ENCODE measurements at places on chromosomes 1 and 21.

GRCh38 chr1:224168859-224169380 is 14.1 kb upstream of the DEGS1 start:
- DNase-seq = peak; percentile 52

- no peak for DNase-seq
These were observed 21.3 kb downstream of the MTHFR start for GRCh38 chr1:11784256-11784992.

DNA sequence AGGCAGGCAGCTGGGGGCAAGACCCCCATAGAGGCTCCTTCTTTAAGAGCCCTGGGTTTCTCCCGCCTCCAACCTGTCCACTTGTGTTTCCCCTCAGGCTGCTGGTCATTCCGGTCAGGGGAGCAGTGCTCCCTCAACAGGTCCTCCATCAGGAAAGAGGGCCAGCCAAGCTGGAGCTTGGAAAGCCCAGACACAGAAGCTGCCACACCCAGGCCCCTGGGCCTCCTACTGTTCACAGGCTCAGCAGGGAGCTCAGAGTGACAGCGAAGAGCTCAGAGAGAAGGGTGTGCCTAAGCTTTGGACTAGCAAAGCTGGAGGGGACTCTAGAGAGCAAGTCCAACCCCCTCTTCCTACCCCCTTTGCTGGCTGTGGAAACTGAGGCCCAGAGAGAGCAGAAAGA is 10.3 kb upstream of the CDCP2 start:
- DNase-seq = peak; percentile 49

- no peak for DNase-seq
These were observed 638 bp upstream of the OLIG2 start for GRCh38 chr21:33025106-33025488.

DNA sequence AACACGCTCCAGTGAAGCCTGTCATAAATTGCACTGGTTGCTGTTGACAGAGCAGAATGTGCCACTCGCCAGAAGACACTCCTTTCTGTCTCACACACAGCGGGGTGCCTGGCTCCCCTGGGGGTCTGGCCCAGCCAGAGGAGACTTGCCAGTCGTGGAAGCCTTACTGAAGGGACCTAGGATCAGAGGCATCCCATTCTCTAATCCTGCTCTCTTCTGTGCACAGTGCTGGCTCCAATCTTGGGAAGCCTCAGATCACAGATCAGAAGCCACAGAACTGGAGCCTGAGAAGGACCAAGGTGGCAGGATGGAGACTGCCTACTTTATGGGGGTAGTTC is 1.4 kb downstream of the SLC9A1 start:
- no peak for DNase-seq

DNA sequence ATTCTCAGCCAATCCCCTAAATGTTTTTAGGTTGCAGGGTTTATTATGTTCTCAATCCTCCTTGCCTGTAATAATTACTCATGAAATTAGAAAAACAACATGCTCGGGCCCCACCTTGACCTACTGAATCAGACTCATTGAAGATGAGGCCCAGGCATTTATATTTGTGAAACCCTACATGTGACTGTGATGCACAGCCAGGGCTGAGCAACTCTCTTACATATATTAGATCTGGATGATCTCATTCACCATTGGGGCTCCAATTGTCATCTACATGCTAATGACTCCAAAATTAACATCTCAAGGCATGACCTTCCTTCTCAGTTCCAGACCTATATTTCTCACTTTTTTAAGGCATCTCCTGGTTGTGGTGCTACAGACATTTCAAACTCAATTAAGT is 103.3 kb downstream of the WDR3 start:
- DNase-seq = no peak

DNA sequence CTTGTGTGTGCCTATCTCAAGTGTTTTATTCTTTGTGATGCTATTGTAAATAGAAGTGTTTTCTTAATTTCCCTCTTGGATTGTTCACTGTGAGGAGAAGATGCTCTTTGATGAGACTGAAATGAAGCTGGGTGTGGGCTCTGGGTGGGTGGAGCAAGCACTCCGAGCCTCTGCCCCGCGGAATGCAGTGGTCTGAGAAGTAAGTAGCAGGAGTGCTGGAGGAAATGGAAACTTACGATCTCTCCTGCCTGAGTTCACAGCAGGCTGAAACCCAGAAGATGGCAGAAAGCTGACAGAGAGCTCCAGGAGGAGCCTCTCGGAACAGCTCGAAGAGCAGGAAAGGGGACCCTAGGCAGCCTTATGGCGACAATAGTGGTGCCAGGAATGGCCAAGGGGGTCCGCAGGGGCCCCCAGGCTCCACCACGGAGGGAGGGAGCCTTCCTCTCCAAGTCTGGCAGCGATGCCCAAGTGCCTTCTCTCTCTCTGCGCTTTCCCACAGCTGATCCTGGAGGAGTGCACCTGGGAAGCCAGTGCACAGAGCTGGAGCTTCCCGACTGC is 126.8 kb upstream of the COL6A1 start:
- no peak for DNase-seq

- peak; percentile 88 for DNase-seq
These were observed 300.0 kb upstream of the VAMP3 start for GRCh38 chr1:7470904-7471638.

DNA sequence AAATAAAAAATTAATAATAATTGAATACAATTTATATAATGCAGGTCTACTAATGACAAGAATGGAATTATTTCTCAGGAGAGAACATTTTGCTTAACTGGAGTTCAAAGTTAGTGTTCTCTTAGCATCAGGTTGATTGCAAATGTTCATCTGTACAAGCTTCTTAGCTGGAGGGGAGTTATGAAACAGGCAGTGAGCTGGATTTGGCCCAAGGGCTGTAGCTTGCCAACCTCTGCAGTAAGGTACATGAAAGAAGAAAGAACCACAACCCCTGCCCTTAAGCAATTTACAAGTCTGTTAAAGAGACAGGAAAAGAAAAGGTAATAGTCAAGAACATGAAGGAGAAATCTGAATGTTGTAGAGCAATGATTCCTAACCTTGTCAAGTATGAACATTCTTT is 17.0 kb downstream of the LPGAT1 start:
- DNase-seq = no peak

DNA sequence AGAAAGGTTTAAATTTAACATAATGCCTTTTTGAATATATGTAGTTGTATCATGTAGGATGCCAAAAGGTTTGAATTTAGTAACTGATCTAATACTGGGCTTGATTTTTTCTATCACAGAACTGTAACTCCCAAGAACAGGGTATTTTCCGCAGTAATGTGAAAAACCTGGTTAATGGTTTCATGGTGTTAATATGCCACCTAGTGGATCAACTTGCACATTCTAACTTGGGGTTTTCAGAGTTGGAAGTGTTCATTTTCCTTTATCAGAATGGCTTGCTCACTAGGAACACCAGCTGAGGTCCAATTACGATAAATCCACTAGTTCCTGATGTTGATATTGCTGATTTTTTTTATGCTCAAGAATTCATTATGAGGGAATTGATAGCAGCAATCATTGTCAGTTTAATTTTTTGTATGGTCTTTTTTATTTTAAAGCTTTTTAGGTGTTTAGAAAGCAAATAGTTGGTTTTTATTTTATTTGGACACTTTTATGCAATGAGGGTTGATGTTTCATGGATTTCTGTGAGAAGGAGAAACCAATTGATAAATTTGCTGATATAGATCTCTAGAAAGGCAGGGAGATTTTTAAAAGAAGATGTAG is 157.2 kb downstream of the PLA2G4A start:
- DNase-seq = no peak

DNA sequence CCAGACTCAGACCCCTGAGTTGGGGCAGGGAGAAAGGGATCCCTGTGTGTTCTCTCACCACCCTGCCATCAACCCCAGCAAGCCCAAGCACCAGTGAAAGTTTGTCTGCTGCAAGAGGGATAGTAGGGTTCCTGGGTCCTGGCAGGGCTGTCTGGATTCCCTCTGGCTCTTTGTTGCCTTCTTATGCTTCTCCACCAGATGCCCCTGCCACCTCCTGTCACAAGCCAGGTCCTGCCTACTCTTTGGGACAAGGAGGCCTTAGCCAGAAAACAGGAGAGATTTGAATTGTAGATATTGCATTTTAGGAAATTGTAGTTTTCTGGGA is 21.7 kb downstream of the UBE2T start:
- no peak for DNase-seq

DNA sequence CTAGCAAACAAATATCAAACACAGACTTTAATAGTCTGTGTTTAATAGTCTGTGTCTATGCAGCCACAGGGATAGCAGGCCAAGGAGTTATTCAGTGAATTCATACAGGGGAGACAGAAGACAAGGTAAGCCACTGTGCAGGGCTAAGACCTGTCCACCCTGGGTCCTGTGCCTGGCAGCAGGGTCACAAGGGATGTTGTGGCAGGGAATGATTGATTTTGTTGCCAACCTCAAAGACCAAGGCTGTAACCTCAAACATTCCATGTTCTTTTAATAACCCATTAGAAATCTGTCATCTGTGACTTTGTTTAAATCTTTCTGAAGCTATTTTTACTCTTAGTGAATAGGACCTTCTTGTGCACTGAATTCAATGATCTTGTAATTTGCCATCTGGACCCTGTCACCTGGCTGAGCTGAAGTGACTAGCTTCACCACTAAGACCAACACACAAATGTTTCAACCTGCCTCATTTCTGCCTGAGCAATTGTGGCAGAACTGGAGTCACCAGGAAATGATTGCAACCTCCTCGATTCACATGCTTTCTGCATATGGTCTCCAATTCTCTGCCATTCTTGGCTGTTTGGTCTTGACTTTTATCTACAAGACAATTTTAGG is 154.2 kb downstream of the ASTN1 start:
- no peak for DNase-seq

- peak; percentile 11 for DNase-seq
These were observed 389.9 kb downstream of the SMYD3 start for GRCh38 chr1:246117066-246117791.

DNA sequence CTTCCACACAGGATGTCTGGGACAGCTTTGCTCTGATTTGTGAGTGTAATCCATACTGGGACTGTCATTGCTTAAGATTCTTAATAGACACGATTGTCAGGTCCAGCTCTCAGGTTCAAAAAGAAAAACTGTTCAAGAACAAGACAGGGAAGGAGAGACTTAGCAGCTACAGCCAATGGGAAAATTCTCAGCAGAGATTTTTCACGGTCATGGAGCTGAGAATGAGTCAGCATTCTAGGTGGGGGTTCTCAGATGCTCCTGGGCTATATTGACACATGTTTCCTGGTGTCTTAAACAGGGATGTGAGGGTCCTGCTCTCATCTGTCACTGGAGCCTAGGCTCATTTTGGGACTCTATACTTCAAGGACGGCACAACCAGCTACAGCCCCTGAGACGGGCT is 318.3 kb downstream of the RRAGC start:
- no peak for DNase-seq

DNA sequence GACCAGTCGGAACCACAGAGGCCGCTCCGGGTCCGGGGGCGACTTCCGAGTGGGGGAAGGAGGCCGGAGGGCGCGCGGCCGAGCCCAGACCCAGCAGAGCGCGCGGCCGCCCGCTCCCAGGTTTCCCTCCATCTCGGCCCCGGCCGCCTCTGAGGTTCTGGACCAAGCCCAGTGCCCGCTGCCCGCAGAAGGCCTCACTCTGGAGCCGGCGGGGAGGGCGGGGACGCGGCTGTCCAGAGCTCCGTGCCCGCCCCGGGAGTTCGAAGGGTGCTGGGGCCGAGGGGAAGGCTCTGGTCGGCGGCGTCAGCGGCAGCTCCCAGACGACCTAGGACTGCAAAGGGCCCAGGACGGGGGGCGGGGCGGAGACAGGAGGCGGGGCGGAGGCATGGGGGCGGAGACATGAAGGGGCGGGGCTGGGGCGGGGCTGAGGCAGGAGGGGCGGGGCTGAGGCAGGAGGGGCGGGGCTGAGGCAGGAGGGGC is 48.0 kb upstream of the SLC19A1 start:
- DNase-seq = no peak

DNA sequence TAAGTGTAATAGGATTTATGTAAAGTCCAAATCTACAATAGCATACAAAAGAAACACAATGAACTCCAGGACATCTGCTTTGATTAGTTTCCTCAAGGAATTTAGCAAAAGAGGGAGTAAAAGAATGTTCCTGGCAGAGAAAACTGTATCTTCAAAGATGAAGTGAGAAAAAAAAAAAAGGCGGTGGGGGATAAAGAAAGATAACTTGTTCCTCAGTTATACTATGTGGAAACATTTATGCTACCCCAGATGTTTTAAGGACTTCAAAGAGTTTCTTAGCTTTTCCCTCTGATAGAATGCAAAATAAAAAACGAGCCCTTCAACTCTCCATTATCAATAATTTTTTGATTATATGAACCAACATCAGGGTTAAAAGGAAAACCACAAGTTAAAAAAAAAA is 908.9 kb upstream of the ADGRL2 start:
- no peak for DNase-seq

DNA sequence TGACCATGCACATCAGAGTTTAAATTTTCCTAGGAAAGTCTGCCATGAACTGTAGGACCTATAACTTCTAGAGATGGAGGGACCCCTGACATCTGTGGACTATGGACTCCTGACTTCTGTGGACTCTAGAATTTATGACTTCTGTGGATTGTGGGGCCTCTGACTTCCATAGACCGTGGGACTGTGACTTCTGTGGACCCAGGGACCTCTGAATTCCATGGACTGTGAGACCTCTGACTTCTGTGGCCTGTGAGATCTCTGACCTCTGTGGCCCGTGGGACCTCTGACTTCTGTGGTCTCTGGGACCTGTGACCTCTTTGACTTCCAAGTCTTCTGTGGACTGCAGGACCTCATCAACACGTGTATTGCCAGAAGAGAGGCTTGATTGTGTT is 36.7 kb downstream of the PEX14 start:
- no peak for DNase-seq

- no peak for DNase-seq
These were observed 9.5 kb downstream of the DPT start for GRCh38 chr1:168719306-168720111.

- no peak for DNase-seq
These were observed 8.6 kb downstream of the NIPAL3 start for GRCh38 chr1:24424207-24424606.

GRCh38 chr21:46543306-46543705 is 61.6 kb downstream of the S100B start:
- DNase-seq = no peak

DNA sequence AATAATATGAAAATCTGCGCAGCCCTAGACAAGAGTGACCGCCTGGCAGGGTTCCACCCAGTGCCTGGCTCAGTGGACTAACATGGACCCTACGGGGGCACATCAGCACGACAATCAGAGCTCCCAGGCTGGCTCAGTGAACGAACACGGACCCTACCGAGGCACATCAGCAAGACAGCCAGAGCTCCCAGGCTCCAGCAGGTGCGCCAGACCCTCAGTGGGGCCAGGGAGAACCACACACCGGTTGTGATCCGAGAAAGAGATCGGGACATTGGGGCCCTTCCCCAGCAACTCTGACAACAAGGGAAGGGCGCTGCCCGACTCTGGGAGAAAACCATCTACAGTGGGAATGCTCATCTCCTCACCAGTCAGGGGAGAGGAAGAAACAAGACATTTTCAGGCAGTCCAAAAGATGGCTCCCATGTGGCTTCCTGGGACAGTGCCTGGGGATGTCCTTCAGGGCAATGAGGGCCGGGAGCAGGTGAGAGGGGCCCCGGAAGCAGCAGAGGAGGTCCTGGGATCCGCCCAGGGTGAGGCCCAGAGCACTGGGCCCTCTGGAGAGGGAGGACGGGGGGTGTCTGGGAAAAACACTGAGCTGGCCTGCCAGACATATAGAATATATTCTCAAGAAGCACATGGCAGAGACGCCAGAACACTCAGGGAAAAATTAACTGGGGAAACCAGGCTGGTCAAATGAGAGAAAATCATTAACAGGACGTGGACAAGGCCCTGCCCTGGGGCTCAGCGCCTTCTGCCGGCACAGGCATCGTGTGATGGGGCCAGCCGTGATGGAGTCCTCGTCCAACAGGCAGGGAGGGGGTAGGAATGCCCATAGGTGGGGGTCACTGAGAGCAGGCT is 4.8 kb downstream of the ARHGEF16 start:
- no peak for DNase-seq

- DNase-seq = no peak
These were observed 777 bp downstream of the LRRC41 start for GRCh38 chr1:46302641-46303037.
